ENCODE measurements at places on chromosomes 4 and X. TPM values are rescaled to one million over a fixed set of nuclear protein-coding genes. Genes with fewer than 3 reads are reported as not detected.

Gene CLNK
- 0.13 TPM for total RNA-seq

Gene EXOC1L
- not detected for total RNA-seq

Gene CXCL10
- total RNA-seq = 31.6 TPM

Gene KCND1
- 2.3 TPM for total RNA-seq

Gene CT45A2
- total RNA-seq = not detected

Gene TBC1D14
- 45.6 TPM for total RNA-seq

Gene TRMT44
- 15.0 TPM for total RNA-seq

Gene PHEX
- total RNA-seq = 4.2 TPM

Gene EMCN
- total RNA-seq = 41.7 TPM

Gene SPINK2
- total RNA-seq = 0.44 TPM

Gene C4orf54
- 0.12 TPM for total RNA-seq

Gene OCRL
- total RNA-seq = 22.9 TPM

Gene ASB11
- 0.13 TPM for total RNA-seq

Gene GRK4
- 6.8 TPM for total RNA-seq

Gene EDNRA
- 26.6 TPM for total RNA-seq

Gene UNC5C
- total RNA-seq = 9.0 TPM

Gene PPEF1
- total RNA-seq = 0.50 TPM

Gene CLRN2
- total RNA-seq = not detected

Gene MAMLD1
- total RNA-seq = 3.6 TPM

Gene PFKFB1
- not detected for total RNA-seq

Gene HSPA4L
- total RNA-seq = 8.3 TPM

Gene ZXDA
- 3.7 TPM for total RNA-seq

Gene FAM50A
- total RNA-seq = 72.6 TPM

Gene HTR2C
- total RNA-seq = not detected
